ENCODE measurements at places on chromosomes 16 and 17.

DNA sequence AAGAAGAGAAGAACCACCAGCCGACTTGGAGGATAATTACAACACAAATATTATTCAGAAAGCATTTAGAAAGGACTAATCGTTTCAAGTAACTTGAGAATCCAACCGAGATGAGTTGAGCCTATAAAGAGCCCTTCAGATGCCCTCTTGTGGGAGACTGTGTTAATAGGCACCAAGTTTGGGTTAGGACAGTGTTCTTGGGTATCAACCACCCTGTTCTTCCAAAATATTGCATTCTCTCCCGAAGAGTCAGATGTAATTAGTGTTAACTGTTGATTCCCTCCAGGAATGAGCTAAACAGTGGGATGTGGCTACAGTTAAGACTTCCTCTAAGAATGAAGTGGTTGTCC, 87.8 kb upstream of the NOL11 start:
- DNase-seq = no peak

DNA sequence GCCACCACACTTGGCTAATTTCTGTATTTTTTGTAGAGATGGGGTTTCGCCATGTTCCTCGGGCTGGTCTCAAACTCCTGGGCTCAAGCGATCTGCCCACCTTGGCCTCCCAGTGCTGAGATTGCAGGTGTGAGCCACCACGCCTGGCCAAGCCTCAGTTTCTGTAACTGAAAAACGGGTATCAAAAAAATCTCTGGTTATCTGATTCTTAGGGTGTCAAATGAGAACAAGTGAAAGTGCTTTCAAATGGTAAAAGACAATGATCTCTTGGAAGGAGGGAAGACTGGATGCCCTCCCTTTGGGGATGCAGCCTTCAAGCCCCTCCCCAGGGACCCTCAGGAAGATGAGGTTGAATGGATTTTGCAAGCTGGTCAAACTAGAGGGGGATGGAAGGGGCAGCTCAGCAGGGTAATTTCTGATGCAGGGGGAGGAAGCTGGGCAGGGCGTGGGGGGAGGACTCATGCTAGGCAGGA, 22.3 kb downstream of the ARHGAP23 start:
- DNase-seq = no peak

DNA sequence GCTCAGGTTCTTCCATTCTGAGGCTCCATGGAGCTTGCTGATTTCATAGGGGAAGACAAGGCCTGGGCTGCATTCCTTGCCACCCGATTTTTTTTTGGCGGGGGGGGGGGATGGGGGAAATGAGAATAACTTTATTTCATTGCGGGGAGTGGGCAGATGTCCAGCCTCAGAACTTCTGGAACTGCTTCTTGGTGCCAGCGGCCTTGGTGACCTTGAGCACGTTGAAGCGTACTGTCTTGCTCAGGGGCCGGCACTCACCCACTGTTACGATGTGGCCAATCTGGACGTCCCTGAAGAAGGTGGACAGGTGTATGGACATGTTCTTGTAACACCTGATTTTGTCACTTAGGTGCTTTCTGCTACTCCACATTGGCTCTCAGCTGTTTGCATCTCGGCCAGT, 8.3 kb upstream of the CENPT start:
- DNase-seq = no peak

DNA sequence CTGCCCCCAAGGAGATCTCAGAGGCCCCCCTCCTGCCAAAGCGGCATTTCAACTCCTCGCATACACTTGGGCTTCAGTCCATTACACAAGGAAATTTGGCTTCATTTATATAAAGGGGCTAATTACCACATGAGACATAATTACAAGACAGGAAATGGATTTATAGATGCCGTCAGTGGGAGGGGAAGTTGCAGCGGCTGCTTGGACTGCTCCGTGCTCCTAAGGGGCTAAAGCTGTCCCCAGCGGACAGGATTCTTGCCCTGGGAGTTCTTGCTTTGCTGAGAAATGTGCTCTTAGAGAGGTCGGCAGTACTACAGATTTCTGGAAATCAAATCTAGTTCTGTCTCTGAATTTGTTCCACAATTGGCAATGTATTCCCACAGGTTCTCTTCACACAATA, 57.2 kb upstream of the NLK start:
- no peak for DNase-seq

DNA sequence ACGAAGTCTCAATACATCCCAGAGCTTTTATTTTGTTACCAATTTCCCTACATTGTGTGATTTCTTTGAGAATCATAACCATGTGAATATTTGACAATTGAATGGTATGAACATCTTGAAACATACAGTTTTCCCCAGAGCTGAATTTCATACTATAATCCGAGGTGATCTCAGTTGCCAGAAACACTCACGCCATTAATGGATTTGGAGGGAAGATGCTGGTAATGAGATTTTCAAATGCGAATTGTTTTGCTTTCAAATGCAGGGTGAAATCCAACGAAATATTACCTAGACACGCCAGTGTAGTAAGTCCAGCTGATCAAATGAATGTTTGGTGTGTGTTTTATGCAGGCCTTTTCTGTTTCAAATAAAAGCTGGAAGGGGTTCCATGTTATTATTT, 277.8 kb upstream of the CDH5 start:
- DNase-seq = no peak
